ENCODE measurements at places on chromosomes 6 and 20.

- DNase-seq, result no peak
These were observed 47.6 kb downstream of the TNFAIP3 start for GRCh38 chr6:137914530-137915193.

DNA sequence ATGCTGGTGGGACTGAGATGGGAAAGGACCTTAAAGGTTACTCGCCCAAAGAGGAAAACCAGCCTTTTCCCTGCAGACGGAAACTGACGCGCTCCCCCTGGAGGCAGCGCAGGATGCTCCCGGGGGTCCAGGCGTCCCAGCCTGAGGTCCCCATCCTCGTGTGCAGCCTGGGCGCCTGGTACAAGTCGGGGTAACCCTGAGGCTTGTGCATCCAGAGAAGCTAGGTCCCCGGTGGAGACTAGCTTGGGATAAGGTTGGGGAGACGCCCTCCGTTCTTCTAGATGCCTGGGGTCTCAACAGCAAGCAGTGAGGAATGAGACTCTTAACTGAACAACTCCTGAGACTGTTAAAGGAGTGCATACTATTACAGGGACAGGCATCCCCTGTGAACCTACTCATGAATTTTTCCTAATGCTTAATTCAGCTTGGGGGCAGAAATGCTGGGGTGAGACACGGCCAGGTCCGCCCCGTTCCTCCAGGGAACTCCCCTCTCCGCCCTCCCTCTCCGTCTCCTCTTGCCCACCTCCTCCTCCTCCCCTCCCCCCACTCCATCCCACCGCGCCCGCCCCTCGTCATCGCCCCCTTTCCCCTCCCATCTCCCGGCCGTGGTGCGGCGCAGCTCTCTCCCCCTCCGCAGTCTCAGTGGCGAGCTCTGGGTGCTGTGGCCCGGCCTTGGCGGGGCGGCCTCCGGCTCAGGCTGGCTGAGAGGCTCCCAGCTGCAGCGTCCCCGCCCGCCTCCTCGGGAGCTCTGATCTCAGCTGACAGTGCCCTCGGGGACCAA is at the start of gene PRSS35:
PRSS35 (plus strand) TSS at position 634 of the 781 bp plus-strand sequence. CDS start 10,908 bp downstream, outside the sequence.
- DNase-seq, result peak; percentile 52

- no peak for DNase-seq
These were observed 41.9 kb upstream of the MRGBP start for GRCh38 chr20:62754122-62754990.

GRCh38 chr6:112193117-112193516 is 61.2 kb downstream of the LAMA4 start:
- DNase-seq, result no peak

DNA sequence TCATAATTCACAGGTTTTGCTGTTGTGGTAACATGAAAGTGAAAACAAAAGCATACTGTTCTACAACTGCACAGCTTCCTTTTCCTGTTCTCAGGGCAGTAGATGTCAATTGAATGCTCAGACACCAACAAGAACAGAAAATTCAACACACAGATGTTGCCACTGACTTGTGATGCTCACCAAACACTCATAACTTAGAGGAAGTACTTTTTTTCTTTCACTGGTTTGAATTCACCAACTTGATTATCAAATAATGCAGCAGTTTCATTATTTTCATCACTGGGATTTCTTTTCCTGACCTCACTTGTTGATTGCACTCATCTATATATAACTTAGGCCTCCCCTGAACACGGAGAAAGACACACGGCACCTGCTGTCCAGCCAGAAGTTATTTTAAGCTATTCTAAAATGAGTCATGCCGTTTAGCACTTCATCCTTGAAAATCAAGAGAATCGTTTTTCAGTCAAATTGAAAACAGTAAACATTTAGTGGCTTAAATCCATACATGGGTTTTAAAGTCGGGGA is 949 bp downstream of the TXLNB start:
- peak; percentile 45 for DNase-seq

- peak; percentile 80 for DNase-seq
These were observed at the start of gene HIVEP2 for GRCh38 chr6:142945049-142945445. HIVEP2 (minus strand) TSS chr6:142945176; CDS start chr6:142774738, 170,438 bp downstream.

- no peak for DNase-seq
These were observed 17.0 kb downstream of the MRPS18A start for GRCh38 chr6:43670623-43670986.

- no peak for DNase-seq
These were observed 49.6 kb upstream of the PTPRK start for GRCh38 chr6:128569732-128570679.

DNA sequence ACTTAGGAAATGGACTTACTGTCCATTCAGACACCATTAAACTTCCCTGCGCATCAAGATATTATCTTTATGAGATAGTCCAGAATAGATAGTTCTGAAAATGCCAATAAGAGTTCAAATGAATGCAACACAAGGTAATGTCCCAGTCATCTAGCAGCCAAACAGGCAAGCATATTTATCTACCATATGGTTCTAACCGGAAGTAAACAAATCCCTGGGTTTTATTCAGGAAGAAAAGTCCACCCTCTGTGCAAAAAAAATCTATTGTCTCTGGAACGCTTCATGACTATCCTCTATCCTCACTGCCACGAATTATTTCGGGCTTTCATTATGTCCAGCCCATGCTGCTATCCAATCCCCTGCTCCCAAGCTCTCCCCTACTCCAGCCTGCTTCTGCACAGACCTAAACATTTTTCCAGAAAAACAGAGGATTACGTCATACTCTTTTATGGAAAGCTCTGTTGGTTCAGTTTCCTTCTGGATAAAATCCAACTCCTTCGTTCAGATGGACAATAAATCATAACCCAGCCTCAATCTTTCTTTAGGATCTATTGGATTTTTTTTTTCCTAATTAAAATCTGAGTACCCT is 11.4 kb downstream of the PPIL6 start:
- no peak for DNase-seq

DNA sequence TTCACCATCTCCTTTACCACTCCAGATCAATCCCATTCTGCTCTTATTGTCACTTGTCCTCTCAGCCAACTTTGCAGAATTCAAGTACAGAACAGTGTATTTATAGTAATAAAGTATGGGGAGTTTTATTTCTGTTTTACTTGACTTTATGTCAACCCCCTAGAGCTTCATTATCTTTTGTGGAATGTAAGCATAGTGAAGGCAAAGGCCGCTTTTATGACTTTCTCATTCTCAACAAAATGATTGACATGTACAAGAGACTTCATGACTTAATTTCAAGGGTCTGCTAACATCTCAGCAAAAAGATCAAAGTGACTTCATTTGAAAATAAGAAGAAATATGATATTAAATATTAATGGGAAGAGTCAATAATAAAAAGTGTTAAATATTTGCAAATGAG is 28.7 kb upstream of the ARID1B start:
- DNase-seq, result no peak

DNA sequence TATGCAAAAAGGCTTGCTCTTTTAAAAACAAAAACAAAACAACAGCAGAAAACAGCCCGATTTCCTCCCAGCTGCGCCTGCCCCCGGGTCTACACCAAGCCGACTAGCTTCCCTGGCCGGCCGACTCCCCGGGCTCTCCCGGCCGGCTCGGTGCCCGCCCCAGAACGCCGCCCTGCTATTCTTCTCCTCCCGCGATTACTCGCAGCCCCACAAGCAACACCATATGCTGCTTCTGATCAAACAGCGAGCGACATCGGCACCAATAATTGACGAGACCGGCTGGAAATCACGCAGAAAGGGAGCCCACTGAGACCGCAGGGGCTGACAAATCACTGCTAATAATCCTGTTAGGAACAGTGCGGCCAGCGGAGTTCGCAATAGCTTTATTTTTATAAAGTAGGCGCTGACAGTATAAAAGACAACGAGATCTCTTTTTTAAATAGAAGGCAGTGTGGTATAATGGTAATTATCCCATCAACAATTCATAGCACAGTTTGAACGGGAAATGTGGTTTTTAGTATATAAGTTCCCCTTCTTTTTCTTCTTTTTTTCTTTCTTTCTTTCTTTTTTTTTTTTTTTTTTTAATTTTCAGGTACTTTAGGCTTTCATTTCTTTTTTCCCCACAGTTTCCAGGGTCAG is 3.3 kb downstream of the SIM1 start:
- no peak for DNase-seq

DNA sequence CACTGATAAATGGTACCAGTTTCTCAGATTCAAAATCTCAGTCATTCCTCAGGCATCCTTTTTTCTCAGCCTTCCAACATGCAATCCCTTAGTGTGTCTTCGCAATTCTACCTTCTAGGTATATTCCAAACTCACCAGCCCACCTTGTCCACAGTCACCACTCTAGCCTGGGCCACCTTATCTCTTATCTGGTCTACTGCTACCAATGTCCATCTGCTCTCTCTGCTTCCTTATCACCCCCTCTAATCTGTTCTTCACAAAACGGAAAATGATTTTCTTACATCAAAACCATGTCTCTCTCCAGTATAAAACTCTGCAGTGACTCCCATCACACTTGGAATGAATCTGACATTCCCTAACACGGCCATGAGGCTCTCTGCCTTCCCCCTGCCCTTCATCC is 91.9 kb downstream of the PREP start:
- DNase-seq, result no peak

DNA sequence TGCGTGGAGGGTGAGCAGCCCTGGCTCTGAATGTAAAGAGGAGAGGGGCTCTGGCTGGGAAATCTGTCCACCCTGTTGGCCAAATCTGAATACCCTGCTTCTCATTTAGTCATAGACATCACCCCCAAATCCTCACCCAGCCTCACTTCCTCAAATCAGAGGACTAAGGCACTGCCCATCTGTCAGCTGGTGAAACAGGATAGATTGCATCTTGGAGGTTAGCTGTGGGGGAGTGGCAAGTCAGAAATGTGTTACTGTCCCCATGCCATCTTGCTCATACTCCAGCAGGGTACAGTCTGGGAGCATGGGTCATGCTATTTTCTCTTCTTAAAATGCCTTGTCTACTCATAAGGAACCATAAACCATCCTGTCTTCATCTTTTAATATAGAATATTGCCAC is 9.5 kb upstream of the DTNBP1 start:
- no peak for DNase-seq

DNA sequence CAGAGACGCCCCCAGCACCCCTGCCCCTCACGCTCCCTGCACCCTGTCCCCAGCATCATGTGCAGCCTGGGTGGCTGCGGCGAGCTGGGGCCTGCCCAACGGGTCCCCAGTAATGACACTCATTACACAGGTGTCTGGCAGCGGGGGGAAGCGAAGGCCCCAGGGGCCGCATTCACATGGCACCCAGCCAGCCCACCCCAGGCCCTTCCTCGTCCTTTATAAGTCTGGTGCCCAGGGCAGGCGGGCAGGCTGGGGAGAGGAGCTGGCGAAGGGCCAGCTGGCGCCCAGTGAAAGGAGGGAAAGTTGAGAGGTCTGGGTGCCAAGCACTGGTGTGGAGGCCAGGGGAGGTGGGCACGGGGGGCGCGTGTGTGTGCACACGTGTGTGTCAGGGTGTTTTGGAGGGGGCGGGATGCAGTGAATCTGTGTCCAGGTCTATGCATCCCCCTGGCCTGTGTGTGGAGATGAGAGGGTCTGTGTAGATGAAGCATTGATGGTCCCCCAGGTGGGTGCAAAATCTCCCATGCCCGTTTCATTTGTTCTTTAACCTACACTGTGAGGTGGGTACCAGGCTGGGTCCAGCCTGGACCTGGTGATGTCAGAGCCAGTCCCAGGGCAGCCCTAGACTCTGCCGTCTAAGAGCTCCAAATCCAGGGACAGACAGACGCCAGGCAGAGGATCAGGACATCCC is 105.3 kb downstream of the CEBPB start:
- no peak for DNase-seq

DNA sequence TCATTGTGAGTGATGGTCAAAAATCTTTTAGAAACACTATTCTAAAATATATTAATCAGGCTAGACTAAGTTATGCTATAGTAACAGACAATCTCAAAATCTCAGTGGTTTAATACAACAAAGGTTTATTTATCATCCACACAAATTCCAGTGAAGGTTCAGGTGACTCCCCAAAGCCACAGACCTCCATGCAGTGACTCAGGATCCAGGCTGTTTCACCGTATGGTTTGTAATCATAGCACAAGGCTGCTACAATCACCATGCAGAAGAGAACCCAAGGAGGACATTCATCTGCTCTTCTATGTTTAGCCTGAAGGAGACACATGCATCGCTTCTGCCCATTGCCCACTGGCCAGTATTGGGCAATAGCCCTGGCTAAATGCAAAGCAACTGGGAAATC is 46.2 kb downstream of the BFSP1 start:
- DNase-seq, result no peak

- DNase-seq, result no peak
These were observed 145.9 kb downstream of the IMPG1 start for GRCh38 chr6:75926293-75927168.

GRCh38 chr20:46108435-46108841 is 9.7 kb upstream of the CD40 start:
- no peak for DNase-seq

DNA sequence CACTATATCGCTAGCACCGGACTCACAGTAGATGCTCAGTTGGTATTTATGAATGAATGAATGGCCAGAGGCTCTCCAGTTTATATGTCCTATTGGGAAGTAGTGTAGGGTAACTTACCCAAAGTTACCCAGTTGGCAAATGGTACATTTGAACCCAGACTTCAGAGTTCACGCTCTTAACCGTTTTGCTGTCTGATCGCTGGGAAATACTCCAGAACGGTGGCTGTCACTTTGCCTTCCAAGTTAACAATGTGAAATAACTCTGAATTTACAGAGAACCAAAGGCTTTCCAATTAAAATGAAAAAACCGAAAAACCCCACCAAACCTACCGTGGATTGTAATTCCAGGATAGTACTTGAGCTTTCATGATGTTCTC is 1.6 kb downstream of the VAPB start:
- no peak for DNase-seq

GRCh38 chr20:37907677-37908401 is 4.9 kb downstream of the VSTM2L start:
- DNase-seq, result no peak

DNA sequence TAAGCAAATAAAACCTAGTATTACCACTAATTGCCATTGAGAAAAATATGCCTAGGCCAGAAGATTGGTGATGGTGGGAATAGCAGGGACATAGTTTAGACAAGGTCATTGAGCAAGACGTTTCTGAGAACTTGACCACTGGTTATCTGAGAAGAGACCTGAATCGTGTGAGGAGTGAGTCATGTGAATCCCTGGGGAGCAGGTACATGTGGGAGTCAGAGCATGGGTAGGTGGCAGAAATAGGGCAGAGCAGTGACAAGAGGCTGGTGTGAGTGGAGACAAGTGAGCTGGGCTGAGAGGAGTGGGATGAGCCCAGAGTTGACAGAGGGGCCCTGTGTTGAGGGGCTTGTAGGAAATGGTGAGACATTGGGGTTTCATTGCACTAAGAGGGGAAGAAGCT is 16.4 kb downstream of the MICA start:
- no peak for DNase-seq

DNA sequence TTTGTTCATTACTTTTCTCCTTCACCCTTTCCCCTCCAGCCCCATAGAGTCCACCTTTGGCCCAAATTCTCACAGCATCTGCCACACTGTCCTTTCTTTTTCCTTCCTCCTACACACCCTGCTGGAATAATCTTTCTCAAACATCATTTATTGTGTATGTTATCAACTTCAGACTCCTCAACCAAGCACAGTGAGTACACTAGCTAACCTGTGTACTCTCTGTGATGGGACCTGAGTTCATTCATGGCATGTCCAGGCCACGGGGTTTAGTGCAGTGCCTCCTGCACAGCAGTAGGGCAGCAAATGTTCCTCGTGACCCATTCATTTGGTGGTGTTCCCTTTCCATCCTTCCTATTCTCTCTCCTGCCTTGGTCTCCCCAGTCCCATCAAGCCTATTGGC is 7.1 kb upstream of the ARMC12 start:
- DNase-seq, result no peak

- peak; percentile 58 for DNase-seq
These were observed 6.5 kb upstream of the BCAS4 start for GRCh38 chr20:50788045-50788991.

- no peak for DNase-seq
These were observed 2.4 kb downstream of the DYNLT1 start for GRCh38 chr6:158642097-158642601.

- no peak for DNase-seq
These were observed 452.8 kb downstream of the RFPL4B start for GRCh38 chr6:112799889-112800288.

Data from Ammon's horn (tissue), 1 donor.